ENCODE measurements at places on chromosomes 16 and 17.
A peak's percentile ranks its signal among the peaks of the same experiment; 100 is the strongest.

DNA sequence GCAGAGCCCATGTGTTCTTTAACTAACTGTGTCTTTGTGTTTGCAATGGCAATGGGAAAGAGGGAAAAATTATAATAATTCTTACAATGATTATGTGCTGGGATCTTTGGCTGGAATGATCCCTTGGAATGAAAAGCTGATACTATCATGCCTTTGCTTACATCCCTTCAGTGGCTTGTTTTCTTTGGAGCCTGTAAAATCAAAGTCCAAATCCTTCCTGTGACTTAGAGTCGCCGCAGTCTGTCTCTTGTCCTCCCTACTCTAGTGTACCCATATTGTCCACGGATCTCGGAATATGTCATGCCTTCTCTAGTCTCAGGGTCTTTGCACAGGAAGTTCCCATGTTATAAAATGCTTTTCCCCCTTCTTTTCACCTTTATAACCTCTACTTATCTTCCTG, 111.7 kb upstream of the MAF start:
- DNase-seq, result no peak

DNA sequence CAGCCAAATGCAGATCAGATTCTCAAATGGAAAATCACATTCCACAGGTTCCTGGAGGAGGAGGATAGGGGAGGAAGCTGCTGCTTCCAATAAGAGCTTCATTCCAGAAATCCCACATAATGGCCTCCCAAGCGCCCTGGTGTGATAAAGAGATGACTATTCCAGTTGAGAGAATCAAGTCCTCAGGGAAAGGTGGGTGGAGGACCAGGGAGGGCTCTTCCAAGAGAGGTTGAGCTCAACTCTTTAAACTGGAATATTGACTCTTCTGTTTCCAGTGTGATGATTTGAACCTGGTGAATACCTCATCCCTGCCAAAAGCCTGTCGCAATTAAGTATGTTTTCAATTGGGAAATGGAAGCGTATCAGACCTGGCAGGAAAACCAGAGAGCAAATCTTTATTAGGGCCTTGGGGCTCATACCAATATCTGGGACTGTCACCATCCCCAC, 81.4 kb upstream of the DYNLRB2 start:
- no peak for DNase-seq

GRCh38 chr16:23667355-23667659, 11.4 kb upstream of the PLK1 start:
- DNase-seq, result no peak

- DNase-seq, result no peak
Measured at GRCh38 chr17:18916816-18917500, 35.0 kb upstream of the SLC5A10 start.

GRCh38 chr17:55163408-55163807, 101.4 kb upstream of the HLF start:
- DNase-seq, result no peak

DNA sequence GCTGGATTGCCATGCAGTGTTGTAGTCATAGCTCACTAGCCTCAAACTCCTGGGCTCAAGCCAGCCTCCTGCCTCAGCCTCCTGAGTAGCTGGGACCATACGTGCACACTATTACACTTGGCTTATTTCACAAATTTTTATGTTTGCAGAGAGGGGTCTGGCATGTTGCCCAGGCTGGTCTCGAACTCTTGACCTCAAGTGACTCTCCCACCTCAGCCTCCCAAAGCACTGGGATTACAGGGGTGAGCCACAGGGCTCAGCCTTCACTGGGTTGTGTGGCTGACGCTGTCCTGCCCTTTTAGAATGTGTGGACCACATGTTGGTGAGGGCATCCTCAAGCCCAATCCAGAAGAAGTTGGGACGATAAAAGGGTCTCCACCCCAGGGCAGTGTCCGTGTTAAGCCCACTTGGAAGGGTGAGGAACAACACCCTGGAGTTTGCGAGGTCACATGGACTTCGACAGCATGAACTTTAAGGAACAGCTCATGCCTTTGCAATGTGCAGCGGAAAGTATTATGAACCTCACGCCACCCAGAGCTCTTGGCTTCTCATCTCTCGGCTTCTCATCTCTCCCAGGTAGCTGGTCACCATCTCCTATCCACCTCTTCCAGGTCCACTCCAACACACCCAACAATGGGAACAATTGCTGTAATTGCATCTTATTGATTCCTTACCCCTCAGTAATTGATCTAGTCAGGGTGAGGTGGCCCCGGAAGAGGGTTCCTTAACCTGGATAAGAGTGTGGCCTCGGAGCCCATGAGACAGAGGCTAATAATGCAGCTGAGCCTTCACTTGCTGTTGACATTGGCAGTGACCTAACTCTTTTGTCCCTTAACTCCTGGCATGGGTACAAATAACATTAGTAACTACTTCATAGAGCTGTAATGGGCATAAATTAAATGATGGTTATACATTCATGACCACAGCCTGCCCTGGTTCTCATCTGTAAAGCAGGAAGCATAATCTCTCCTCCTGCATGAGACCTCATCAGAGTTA, 6.7 kb downstream of the FOXL1 start:
- DNase-seq, result no peak

- no peak for DNase-seq
Measured at GRCh38 chr16:67016143-67016542, 12.8 kb upstream of the CBFB start.

GRCh38 chr16:67470359-67470758, 10.6 kb downstream of the ATP6V0D1 start:
- no peak for DNase-seq

DNA sequence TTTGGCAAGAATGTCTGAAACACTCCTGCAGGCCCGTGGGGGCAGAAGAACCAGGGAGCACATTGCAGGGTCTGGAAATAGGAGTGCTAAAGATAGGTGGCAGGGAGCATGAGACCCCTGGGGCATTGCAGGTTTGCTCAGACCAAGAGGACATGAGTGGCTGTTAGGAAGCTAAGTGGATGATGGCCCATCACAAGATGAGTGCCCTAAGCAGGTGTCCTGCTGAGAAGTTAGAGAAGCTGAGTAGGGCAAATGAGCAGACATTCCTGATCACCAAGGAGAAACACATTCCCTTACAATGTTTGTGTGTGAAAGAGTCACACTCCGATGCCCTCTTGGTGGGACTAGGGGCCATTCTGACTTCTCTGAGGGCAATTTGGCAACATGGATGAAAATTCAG, 9.9 kb downstream of the MLYCD start:
- no peak for DNase-seq

- DNase-seq, result no peak
Measured at GRCh38 chr17:81980122-81980521, 2.7 kb downstream of the ASPSCR1 start.

DNA sequence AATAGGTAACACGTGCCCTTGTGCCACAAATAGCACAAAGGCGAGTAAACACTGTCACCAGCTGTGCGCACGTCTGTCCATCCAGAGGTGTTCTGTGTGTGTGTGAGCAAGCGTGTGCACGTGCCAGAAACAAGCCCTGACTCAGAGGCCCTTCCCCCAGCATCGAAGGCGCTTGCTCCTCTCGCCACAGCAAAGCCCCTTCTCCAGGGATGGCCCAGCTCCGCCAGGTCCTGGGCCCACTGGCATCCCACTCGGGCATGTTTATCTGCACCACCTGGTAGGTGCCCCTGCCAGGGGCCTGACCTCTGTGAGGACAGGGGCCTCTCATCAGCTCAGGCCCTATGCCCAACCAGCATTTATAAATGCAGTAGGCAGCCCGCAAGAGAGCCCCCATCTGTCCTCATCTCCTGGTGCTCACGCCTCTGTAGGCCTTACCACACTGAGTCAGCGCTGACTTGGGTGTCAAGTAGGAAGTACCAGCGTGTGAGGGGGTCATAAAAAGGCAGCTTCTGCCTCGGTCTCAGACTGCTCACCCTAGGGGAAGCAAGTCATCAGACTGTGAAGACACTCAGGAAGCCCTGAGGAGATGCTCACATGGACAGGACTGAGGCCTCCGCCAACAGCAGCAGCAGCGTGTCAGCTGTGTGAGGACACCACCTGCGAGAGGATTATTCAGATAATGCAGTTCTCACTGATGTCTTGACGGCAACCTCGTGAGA, 10.8 kb downstream of the TMEM235 start:
- no peak for DNase-seq

GRCh38 chr17:64399071-64399766, 8.6 kb upstream of the PECAM1 start:
- no peak for DNase-seq

DNA sequence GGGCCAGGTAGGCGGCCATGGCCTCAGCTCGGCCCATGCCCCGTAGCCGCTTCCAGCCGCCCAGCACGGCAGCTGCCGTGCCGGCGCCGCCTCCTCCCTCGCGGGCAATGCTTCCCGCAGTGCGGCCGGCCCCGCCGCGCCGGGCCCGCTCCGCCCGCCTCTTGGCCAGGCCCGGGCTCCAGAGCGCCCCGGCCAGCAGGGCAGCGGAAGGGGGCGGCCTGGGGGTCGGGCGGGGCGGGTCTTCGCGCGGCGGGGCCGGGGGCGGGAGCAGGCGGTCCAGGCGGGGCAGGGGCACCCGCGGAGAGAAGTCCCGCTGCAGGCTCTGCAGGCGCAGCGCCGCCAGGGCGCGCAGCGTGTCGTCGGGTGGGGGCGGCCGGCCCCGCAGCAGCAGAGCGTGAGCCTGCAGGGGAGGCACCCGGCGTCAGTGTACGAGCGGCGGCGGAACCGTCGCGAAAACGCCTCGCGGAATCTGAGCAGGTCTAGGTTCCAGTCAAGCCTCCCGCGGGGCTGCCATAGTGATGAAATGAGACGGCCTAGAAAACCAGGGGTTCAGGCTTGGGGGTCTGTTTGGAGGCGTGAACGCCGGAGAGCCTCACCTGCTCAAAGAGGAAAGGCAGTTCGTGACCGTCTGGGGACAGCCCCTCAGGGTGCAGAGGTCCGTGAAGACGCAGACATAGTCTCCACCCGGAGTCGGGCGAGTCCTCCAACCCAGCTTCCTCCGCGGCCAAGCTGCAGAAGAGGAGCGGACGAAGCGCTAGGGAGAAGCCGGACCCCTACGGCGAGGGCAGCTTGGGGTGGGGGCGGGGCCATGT, 6.6 kb downstream of the PLEKHH3 start:
- no peak for DNase-seq

GRCh38 chr16:4183237-4184037, 58.4 kb downstream of the SRL start:
- DNase-seq, result peak; percentile 72

DNA sequence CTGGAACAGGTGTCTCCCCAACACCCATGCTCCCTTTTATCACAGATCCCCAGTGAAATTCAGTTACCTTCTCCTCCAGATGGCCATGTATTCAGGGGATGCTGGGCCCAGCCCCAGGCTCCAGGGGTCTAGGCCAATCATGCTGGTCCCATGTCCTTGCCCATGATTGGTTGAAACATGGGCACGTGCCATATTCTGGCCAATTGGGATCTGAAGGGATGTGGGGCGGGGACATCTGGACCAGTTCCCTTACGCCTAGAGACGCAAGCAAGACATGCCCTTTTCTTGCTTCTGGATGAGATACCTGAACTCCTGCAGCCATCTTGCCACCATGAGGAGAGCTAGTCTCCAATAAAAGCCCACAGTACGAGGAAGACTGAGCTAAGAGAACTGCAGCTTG, 31.0 kb upstream of the ST6GALNAC1 start:
- no peak for DNase-seq

DNA sequence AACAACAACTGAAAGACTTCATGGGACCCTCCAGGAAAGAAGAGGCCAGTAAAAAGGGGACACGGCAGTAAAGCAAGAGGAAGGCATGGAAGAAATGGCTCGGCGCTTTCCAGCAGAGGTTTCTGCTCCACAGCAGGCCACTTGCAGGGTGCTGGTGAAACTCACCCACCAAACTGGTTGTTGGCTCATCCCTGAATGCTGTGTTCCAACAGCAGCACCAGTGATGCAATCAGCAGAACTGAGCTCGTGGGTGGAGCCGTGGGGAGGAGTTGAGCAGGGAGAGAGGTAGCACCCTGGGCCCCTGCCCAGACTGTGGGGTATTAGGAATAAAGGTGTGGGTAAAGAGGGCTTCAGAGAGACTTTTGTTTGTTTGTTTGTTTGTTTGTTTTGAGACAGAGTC, 62.8 kb upstream of the ADCY9 start:
- no peak for DNase-seq

DNA sequence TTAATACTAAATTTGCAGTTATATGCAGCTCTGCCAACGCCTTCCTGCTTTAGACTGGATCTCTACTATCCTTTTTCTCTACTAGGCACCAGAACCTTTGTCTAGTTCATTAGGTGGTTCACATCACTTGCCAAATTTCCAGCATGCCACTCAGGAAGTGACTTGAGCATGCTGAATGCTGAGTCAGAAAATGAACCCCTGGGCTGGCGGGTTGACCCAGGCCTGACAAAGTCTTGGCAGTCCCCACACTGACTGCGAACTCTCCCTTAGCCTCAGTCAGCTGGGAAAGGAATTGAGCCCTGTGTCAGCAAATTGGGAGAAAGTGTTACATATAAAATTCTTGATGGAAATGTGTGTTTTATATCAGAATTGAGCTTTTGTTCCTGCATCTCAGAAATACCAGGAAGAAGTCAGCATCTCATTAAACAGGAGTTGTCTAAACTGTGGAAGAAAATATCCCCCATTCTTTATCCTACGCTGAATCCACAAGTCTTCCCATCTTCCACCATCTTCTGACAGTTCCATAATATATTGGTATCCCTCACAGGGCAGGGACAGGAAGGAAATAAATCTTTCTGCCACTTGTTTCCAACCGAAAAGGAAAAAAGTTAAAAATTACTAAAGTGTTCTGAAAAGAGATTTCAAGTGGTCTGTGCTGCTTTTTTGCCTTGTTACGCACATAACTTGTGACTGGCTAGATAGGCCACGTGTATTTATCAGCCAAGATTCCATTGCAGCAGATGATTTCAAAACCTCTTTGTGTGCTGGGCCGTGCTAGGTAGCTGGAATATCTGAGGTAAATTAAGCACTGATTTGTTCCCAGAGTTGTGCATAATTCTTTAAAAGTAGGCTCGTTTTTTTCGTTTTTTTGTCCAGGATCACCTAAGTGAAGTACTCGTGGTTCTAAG, 16.7 kb upstream of the SLC12A3 start:
- DNase-seq, result no peak

DNA sequence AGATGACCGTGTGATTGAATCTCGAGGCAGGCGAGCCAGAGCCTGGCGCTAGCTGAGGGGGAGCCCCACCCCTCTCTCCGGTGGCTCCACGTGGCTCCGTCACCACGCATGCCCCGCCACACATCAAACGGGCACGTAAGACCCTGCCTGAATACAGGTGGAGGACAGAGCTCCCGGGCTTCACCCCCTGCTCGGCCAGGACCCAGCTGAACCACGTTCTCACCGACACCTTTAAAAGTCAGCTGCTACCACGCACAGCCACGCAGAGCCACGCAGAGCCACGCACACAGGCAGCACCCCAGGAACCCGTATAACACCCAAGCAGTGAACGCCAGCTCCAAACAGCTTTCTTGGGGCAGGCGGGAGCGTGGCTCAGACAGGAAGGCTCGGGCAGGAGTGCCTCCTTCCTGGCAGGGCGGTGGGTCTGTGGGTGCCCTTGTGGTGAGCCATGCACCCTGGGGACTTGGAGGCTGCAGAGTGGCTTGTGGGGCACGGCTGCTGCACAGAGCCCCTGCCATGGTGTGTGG, 4.4 kb downstream of the TMEM204 start:
- no peak for DNase-seq
